ENCODE measurements at places on chromosomes 7 and 10.

DNA sequence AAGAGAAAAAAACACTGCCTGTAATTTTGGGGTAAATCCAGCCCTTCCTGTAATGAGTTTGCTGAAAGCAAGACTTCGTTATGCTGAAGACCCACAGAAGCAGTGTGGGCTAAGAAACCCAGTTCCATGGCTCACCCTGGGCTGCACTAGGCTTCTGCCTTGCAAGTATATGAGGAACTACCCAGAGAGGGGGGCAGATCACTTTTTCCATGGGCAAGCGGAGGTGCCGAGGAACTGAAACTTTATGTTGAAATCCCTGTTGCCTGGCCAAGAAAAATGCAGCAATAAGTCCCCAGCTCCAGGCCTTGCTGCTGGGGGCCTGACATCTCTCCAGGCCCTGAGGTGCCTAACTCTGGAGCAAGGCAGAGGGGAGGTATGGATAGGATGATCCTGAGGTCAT lies 8.5 kb downstream of the RASSF4 start:
- no peak for DNase-seq

- no peak for DNase-seq
These were observed 443.2 kb downstream of the RPS24 start for GRCh38 chr10:78476844-78477243.

DNA sequence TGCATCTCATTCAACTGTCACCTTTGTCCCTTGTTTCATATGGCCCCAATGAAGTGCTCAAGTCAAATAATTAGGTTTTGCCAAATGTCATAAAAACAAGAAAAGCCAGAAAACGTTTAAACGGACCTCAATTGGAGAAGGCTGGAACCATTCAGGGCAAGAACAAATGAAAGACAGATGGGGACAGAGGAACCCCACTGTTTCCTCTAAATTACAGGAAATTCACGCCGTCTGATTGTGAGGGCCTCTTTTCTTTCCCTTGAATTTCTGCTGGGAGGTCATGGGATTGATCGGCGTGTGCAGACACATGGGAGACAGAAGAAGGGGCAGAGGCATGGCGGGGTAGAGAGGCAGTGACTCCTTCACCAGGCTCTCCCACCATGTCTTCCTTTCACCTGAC lies 656.4 kb downstream of the KCNMA1 start:
- DNase-seq, result no peak

- no peak for DNase-seq
These were observed 165.8 kb downstream of the CCSER2 start for GRCh38 chr10:84493951-84494848.

DNA sequence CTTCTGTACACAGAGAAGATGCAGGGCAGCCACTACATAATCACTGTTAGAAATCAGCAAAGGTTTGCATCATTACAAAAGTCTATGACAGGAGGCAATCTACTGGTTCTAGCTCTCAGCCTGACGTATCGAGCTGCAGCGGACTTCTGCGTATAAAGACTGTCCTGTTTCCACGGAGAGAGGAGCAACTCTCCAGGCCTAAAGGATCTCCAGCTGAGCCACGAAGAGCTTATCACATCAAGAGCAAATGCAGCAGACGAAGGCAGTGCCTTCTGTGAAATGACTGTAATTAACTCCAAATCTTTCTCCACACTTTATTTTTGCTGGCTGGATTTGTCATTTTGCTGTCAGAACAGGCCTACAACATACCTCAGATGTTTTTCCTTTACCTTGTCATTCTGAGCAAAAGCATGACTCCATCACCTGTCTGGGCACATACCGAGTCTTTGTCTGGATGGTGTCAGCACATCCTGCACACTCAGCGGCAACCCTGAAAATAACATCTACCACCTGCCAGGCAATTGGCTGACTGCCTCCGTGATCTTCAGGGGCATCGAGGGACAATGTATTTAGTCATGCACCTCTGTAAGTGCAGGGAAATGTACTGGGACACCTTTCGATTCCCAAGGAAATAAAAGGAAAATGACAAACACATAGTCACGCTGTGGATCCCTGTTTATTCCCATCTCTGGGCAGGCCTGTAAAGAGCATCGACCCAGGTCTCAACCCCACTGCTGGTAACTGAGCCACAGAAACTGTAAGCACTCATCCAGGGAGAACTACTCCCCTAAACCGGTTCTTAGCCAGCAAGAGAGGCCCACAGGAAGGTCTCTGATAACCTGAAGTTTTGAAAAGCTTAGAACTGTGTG lies 26.3 kb upstream of the SH3PXD2A start:
- no peak for DNase-seq

GRCh38 chr10:88881922-88882645 lies 2.0 kb downstream of the STAMBPL1 start:
- DNase-seq, result no peak

GRCh38 chr10:119947300-119947699 lies 54.8 kb downstream of the SEC23IP start:
- no peak for DNase-seq

DNA sequence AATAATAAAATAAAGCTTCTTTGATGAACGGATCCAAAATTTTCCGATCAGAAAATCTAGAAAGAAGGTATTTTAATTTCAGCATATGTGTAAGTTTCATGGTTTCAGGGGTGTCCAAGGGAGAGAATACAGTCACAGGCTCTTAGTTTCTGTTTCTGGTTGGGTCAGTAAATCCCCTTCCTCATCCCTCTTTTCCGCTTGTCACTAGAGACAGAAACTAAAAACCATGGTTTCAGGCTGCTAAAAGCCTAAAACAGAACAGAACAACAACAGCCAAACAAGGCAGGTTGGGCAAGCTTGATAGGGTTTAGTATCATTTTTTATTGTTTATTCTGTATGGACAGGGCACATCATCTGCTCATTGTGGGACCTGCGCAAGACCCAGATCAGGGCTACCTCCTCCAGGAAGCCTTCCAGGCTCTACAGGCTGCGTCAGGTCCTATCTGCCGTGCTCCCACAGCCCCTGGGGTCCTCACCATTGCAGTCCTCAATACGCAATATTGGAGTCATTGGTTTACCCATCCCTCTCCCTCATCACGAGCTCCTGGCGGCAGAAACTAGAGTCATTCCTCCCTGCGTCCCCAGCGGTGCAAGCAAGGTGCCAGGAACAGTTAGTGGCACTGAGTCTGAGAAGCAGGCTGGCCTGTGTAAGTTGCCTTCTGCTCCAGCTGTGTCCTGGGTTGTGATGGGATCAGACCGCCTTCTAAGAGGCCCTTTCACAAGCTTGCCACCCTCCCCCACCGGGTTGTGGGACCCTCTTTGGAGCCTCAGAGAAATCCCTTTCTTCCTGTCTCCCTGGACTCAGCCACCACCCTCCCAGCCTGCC lies 70.2 kb upstream of the CUX1 start:
- DNase-seq, result no peak

GRCh38 chr7:34064519-34065158 lies 159.3 kb downstream of the BMPER start:
- DNase-seq, result peak; percentile 94

- DNase-seq, result no peak
These were observed 4.5 kb downstream of the NUDCD3 start for GRCh38 chr7:44486001-44486400.

DNA sequence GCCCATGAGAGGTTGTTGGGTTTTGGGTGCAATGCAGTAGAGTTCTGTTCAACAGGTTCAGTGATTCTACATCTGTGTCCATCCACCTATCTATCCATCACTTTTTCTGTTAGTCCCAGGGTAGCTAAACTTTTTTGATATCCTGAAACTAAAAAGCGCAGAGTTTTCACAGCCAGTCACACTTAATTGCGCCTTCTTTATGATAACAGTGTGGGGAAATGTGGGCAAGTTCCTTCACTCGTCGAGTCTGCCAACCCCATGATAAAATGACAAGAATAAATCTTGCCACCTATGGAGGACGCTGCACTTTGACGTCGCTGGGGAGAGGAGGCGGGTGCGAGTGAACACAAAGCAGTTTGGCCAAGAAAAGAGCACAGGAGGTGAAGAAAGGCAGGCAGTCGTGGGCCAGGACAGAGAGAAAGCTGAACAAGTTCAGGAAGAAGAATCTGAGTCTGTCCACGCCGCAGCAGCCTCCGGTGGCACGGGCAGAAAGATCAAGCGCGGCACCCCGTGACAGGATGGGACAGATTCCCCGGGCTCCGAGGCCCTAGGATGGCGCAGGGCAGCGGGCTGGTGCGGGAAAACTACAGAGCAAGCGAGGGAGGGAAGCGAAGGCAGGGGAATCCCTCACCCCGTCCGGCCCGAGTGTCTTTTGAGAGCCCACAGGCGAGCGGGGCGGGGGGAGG lies 9.2 kb downstream of the SP8 start:
- no peak for DNase-seq

DNA sequence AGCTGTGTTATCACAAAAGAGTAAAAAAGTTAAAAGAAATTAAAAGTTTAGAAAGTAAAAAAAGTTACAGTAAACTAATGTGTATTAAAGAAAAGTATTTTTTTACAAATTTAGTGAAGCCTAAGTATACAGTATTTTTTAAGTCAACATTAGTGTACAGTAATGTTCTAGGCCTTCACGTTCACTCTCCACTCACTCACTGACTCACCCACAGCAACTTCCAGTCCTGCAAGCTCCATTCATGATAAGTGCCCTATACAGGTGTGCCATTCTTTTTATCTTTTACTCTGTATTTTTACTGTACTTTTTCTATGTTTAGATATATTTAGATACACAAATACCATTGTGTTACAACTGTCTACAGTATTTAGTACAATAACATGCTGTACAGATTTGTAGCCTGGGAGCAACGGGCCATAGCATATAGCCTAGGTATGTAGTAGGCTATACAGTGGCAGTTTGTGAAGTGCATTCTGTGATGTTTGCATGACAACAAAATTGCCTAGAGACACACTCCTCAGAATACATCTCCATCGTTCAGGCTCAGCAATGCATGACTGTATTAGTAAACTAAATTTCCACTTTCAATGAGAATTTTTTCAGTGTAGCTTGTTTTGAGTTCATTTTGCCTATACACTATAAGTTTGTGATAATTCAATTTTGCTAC lies 539.9 kb upstream of the C7orf33 start:
- no peak for DNase-seq

- DNase-seq, result no peak
These were observed 479 bp downstream of the PNPLA8 start for GRCh38 chr7:108525327-108525984.

DNA sequence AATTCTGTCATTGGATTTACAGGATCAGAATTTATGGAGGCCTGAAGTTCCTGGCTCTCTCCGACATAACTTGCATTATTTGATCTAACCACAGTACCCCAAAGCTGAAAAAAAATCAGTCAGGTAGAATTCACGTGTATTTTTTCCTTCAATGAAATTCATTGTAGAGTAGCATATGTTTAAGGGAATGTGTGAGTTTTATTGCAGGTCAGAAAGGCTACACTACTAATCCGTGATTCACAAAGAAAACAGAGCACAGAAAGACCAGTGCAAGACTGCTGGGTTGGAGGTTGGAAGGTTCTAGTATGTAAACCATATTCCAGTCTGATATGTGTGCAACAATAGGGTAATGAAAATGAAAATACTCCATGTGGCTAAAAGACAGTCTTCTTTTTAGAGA lies 247.0 kb upstream of the FERD3L start:
- no peak for DNase-seq

DNA sequence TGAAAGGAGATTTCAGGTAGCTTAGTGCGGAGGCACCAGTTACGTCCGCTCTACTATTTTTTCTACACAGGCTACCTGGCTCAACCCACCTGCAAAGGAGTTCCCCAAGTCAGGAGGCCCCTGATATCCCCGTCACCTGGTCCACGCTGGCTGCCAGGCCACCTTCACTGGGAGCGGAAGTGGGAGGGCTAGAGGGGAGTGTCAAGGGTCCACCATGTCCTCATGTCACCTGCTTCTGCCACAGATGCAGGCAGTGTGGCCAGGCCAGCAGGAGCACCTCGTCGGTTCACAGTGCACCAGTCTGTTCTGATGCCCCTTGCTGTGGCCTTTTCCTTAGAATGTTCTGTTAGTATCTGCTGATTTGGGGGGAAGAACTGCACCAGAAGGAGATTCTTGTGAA lies 16.9 kb downstream of the NOM1 start:
- DNase-seq, result no peak

GRCh38 chr10:94402204-94402842 lies at the start of gene TBC1D12:
Gene TBC1D12, plus strand, starts transcription at chr10:94402541. Its CDS starts 73 bp downstream, at chr10:94402614.
- peak; percentile 85 for DNase-seq

GRCh38 chr7:27866828-27867672 lies 127.1 kb downstream of the TAX1BP1 start:
- no peak for DNase-seq

- peak; percentile 26 for DNase-seq
These were observed 417.9 kb downstream of the IPMK start for GRCh38 chr10:57849691-57850357.

- peak; percentile 74 for DNase-seq
These were observed 285.1 kb downstream of the CCSER2 start for GRCh38 chr10:84613336-84614021.

DNA sequence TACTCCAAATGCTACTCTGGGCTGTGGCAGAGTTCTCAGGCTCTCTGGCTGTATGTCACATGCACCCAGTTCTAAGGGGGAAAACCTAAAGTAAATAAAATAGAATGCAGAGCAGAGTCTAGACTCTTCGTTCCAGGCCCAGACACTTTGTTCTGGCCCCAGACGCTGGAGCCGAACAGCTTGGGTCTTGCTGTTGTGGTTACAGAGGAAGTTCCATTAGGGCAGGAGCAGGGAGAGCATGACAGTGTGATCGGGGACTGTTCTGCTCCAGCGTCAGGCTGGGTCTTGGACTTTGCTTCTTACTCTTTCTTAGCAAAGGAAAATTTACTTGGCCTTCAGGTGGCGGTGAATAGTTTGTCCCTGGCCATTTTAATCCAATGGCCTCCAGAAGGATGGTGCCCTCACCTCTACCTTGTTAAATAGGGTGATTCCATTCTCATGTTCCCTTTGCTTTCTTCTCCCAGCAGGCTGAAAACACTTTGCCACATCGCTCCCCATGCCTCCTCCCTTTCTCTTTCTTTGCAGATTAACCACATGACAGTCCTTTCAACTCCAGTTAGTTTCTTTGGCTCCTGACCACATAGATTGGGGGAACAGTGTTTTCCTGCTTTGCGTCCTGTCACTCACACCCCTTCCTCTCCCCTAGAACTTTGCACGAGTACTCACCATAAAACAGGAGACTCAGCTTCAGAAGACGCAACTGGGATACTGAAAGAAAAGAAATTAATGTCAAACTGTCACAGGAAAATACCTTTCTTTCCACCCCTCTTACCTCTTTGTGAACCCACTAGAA lies 730.8 kb downstream of the SUGCT start:
- no peak for DNase-seq

DNA sequence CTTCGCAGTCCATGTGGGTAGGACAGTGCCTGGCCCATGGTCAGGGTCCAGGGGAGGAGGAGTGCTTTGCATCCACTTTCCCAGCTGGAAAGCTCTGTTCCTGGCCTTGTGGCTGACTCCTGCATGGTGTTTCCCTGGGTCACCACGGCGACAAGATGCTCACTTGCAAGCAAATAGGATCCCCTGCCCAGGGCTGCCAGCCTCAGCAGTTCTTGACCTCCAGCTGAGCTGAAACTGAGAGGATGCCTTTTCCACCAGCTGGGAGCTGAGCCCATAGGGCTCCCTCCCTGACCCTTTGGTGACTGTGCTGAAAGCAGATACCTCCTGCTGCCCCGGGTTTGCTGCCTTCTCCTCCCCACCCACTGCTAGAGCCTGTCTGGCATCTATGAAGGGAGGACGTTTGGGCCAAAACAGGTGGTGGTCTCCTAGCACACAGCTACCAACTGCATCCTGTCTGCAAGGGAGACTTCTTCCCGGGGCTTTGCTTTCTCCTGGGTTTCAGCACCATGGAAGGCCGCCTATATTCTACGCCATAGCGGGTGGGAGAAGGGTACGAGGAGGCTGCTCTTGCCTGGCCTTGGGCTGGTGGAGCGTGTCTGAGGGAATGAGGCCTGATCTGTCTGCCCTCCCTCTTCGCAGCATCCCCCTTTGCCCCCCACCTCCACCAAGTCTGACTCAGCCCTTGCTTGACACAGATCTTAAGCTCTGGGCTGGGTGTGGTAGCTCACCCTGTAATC lies 34.4 kb downstream of the UBTD1 start:
- no peak for DNase-seq

- DNase-seq, result no peak
These were observed 33.9 kb downstream of the CASP7 start for GRCh38 chr10:113713640-113713982.

Data from LNCaP clone FGC (cell line).